ENCODE measurements at places on chromosomes 5 and 9.

GRCh38 chr9:88984543-88984883 is 6.8 kb upstream of the S1PR3 start:
- no peak for DNase-seq

DNA sequence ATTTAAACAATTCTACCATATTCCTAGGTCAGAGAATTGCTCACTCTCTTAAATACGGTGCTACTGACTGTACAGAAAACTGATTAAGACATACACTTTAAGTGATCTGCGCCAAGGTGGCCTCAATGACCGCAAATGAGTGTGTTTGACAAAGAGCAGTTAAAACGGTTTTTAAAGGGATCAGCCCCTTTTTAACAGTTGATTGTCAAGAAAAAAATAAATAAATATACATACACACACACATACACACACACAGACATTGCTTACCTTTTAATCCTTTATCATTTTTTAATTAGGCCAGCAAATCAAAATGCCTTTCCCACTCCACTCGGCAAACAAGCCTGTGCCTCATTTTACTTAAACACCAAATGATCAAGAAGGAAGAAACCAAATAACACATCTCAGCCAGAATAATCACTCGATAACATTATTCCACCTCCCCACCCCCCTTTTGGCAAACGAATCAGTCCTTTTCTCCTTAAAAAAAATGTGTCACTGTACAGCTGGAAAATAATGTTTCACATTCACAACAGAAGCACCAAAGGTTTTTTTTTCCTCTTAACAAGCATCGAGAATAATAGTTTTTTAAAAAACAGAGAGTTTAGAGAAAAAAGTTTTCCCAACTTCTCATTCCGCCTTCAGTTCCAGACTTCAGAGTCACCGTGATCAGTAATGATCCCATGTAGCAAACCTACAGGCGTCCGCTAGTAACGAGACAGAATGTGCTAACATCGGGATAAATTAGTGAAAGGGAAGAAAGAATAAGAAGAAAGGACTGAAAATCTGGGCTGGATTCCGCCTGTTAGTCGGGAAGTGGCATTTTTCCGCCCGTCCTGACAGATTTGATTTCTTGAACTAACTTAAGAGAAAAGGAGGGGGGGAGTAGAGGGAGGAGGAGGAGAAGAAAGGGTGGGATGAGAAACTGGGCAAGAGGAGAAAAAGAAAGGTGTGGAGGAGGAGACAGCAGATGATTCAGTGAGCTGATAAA is at the start of gene ZNF608:
TSS of gene ZNF608 (minus strand) at position 712 of the 988 bp plus-strand sequence. CDS start 1,650 bp downstream, outside the sequence.
- DNase-seq: peak; percentile 62

- DNase-seq: no peak
These were observed 117.2 kb downstream of the ARHGEF28 start for GRCh38 chr5:73743161-73743560.

- DNase-seq: peak; percentile 55
These were observed 99.2 kb upstream of the IQGAP2 start for GRCh38 chr5:76303921-76304320.

DNA sequence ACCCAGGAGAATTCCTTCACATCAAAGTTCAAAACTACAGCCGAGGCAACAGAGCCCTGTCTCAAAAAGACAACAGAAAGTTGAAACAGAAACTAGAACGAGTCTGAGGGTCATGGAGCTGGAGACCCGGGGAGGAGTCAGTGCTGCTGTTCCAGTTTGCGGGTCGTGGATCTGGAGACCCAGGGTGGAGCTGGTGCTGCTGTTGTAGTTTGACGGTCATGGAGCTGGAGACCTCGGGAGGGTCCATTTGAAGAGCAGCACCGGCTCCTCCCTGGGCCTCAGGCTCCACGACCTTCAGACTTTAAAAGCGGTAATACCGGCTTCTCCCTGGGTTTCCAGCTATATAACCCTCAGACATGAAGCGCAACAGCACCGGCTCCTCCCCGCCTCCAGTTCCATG is 13.0 kb upstream of the LCN15 start:
- peak; percentile 80 for DNase-seq

GRCh38 chr9:112789473-112789872 is 38.9 kb downstream of the SNX30 start:
- DNase-seq: no peak

GRCh38 chr5:61906820-61907219 is 399.2 kb upstream of the KIF2A start:
- DNase-seq: no peak

DNA sequence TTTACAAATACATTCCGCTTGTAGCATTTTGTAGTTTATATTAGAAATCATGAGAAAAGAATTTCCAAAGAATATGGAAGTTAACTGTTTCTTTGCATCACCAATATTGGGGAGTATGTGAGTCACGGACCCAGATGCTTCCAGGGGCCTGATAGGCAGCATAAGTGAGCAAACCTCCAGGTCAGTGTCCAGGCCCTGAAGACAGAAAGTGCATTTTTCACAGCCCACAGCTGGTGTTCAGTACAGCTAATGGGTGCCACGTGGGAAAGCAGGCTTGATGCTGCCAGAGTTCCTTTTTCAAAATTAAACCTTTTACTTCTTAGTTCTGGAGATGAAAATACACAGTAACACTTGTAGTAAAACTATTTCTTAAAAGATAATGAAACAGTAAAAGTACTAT is 454.4 kb upstream of the ACTBL2 start:
- DNase-seq: no peak

GRCh38 chr9:15831384-15831783 is 278.5 kb downstream of the CCDC171 start:
- DNase-seq: no peak

DNA sequence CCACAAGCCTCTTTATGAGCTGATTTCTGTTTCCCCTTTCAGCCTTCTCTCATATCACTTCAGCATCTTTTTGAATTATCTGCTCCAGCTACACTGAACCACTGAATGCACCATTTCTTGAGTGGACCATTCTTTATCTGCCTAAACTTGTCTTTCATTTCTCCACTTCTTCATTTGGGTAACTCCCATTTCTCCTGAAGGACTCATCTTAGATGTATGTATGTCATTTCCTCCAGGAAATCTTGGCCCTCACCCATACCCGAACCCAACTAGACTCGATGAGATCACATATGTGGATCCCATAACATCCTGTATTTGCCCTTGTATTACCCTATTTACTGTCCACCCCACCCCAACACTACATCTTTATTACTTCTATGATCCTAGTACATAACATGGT is 249.8 kb downstream of the KIF4B start:
- no peak for DNase-seq

GRCh38 chr9:33007755-33008154 is 6.3 kb upstream of the APTX start:
- DNase-seq: no peak

- no peak for DNase-seq
These were observed 351.7 kb downstream of the DIRAS2 start for GRCh38 chr9:90290716-90291485.

DNA sequence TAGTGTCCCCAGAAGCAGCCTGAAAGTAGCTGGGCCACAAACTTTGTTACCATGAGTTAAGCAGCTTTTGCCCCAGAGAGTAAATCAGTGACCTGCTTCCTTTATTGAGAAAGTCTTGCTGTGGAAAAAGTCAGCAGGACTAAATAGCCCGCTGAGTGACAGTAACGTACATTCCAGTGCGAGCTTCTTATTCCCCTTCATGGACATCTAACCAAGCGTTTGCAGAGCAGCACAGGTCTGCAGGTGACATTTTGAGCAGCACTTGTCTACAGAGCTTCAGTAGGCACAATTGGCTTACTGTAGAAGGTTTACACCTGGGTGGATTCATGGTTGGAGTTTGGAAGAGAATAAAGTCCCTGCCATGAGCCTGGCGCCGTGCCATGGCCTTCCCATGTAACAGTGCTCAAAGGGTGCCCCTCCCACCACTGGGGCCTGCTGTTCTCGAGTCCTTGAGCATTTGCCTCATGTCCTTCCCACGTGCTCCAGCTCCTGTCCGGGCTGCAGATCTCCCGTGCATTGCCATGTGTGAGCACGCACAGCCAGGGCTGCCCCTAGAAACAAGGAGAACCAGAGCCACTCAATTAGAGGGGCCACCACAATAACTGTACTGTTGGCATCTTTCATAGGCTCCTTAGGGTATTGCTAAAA is 41.3 kb upstream of the GRHPR start:
- DNase-seq: no peak

DNA sequence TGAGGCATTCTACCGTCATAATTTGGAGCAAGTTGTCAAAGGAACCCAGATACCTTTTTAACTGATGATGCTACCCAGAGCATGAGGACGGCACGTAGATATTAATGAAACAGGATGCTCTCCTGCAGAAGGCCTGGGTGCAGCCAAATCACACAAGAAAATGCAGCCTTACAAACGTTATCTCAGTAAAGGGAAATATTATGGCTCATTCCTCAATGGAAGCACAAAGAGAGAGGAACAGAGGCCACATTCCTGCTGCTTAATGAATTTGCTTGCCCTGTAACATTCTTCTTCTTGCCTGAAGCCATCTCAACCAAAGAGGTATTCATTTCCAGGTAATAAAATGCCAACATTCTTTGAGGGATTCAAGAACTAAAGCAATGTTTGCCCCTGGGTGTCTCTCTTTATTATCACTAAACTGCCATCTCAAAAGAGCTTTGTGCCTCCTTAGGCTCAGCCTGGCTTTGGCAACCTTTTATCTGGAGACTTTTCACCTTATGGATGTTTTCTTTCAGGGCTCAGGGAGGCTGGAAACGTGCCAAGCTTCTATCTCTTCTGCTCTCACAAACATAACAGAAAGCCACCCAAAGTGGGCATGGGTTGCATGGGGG is 92.9 kb downstream of the TNC start:
- no peak for DNase-seq

DNA sequence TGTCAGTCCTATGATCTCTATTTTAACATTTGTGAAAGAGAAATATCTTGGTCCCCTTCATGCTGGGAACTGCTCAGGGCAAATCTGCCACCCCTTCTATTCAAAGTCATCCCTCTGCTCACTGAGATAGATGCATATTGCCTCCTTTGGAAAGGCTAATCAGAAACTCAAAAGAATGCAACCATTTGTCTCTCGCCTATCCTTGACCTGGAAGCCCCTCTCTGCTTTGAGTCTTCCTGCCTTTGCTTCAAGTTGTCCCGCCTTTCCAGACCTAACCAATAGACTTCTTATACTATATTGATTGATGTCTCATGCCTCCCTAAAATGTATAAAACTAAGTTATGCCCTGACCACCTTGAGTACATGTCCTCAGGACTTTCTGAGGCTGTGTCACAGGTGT is 97.0 kb downstream of the PSAT1 start:
- DNase-seq: no peak

- peak; percentile 54 for DNase-seq
These were observed 376.9 kb downstream of the DTWD2 start for GRCh38 chr5:118611332-118611945.

DNA sequence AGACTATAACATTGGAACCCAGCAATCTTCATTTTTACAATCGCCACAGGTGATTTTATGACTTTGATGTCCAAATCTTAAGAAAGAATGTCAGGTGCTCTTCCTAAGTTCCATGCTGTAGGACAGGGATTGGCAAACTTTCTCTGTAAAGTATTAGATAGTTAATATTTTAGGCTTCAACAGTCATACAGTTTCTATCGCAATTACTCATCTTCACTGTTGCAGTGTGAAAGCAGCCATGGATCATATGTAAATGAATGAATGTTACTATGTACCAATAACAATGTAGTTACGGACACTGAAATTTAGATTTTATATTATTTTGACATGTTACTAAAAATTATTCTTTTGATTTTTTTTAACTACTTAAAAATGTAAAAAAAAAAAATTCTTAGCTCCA is 169.7 kb downstream of the DTWD2 start:
- DNase-seq: no peak

DNA sequence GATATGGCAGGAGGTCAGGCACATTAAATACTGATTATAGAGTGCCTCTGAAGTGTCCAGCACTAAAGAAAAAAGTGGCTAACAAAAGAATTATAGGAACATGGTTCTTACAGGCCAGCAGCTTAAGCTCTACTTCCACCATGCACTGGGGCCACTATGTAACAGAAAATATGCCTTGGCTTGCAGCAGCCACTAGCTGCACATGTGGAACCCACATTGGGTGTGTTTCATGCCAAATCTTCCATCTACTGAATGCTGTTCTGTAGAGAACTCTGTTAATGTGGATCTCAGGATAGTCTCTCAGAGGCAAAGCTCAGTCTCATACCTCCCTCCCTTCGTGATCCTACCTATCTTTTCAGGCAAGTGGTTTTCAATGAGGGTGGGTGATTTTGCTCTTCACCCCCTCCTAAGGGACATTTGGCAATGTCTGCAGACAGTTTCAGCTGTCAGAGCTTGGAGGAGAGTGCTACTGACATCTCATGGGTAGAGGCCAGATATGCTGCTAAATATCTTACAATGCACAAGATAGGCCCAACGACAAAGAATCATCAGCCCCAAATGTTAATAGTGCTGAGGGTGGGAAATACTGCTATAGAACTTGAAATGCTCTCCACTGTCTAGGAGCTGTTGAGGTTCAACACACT is 218.9 kb downstream of the TARS1 start:
- DNase-seq: no peak

- DNase-seq: no peak
These were observed 79.8 kb upstream of the KLF9 start for GRCh38 chr9:70494221-70494620.

- DNase-seq: peak; percentile 33
These were observed 661 bp upstream of the SLC25A51 start for GRCh38 chr9:37904445-37905130.

- no peak for DNase-seq
These were observed 316.1 kb downstream of the PSAT1 start for GRCh38 chr9:78613006-78613405.

DNA sequence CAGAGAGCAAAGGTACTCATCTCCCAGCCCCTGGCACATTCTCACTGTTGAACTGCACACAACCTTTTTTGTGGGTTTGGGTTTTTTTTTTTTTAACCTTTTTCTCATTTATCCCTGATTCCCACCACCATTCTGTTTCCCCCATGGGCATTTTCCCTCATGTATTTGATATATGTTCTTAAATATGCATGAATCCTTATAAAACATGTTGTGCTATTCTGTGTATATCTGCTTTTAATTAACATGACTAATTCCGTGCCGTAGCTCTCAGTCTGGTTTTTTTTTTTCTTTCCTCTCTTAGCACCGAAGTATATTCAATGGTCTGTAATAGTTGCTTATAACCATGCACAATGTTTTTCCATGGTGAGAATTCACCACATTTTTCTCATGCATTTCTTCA is 204.5 kb downstream of the RGS3 start:
- DNase-seq: no peak

DNA sequence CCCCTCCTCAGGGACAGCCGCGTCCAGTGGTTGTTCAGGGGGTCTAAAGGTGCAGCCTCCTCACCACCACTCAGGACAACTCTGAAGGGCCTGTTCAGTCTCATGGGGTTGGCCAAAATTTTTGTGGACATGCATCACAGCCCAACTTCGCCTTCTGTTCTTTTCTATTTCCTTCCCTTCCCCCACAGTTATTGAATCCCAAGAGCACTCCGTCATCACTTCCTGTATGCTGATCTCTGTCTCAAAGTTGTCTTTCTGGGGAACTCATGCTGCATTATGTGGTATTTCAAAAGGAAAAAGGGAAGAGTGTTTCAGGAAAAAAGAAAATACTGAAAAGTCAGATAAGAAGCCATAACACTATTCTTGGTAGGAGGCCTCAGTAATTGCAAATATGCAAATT is 355.4 kb downstream of the CAAP1 start:
- DNase-seq: no peak

GRCh38 chr9:16364347-16364746 is 506.1 kb downstream of the BNC2 start:
- no peak for DNase-seq

GRCh38 chr5:92909602-92909962 is 671.4 kb downstream of the NR2F1-AS1 start:
- DNase-seq: peak; percentile 27

GRCh38 chr9:84557751-84558150 is 111.8 kb upstream of the NTRK2 start:
- no peak for DNase-seq

Data from HT-29 (cell line).